Putamen (tissue), 1 donor: ENCODE measurements at places on chromosomes 3 and 15.

GRCh38 chr3:144189044-144189443 lies 217.4 kb downstream of the DIPK2A start:
- DNase-seq: no peak

GRCh38 chr15:66228807-66229735 lies 24.5 kb downstream of the MEGF11 start:
- no peak for DNase-seq

- DNase-seq: no peak
Observed at GRCh38 chr15:75197062-75197630, 4.5 kb upstream of the C15orf39 start.

- DNase-seq: peak; percentile 15
Observed at GRCh38 chr3:184710870-184711492, 883 bp downstream of the MAGEF1 start.

GRCh38 chr15:51342227-51342999 lies 958 bp downstream of the GLDN start:
- DNase-seq: no peak

- peak; percentile 85 for DNase-seq
Observed at GRCh38 chr3:11582191-11582968, 61.3 kb downstream of the VGLL4 start.

- DNase-seq: no peak
Observed at GRCh38 chr15:55654561-55655031, 66.5 kb upstream of the PYGO1 start.
